ENCODE measurements at places on chromosomes 16 and 17.

DNA sequence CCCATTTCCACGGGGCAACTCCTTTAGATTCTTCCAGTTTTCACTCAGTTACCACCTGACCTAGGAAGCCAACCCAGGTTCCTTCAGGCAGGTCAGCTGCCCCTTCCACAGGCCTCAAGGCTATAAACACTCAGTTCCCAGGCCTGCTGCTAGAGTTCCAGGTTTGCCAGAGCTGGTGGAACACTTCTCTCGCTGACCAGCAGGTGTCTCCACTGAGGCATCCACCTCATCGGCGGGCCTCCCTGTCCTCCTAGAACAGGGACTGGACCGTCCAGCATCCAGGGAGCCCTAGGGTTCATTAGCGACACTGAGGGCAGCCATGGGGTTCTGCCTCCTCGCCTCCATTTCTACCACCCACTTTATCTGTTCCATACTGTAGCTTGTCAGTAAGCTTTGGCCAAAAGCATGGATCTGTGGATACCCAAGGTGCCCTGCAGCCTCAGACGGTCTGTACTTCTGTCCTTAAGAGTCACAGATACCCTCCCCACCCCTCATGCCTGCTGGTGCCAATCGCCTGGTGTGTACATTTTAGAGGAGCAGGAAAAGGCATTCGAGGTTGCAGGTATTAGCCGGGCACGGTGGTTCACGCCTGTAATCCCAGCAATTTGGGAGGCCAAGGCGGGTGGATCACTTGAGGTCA, 29.0 kb downstream of the PIMREG start:
- DNase-seq: peak; percentile 64

DNA sequence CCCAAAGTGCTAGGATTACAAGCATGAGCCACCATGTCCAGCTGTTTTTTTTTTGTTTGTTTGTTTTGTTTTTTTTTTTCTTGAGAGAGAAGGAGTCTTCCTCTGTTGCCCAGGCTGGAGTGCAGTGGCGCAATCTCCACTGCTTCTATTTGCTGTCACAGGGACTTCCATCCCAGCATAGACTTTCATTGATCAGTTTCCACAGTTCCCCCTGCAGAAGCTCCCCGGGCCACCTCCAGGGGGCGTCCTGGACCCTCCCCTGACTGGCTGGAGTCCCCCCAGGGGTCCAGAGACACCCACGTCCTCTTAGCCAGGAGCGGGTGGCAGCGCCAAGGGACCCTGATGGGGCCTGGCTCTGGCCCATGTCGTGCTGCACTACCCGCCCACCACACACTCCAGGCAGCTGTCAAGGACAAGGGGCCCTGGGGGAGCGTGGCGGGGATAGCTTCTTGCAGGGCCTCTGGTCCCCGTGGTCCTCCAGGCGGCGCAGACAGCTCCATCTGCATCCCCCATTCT, 3.1 kb upstream of the NPW start:
- no peak for DNase-seq

DNA sequence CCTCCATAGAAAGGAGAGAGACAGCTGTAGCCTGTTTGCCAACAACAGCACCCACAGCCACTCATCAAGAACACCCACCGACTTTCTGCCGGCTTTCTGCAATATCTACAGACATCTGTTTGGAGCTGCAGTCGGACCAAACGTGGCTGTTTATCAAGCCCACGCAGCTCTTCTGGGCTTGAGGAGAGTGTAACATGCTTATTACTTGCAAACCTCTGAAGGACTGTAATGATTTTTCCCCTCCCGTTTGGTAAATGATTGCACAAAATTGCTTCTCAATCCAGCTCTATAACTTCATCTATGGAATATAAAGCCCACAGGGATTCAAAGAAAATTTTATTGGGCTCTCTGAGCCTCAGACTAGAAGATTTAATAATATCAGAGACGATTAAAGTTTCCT, 100.5 kb downstream of the VAT1L start:
- DNase-seq: no peak

GRCh38 chr16:76197900-76198299, 79.3 kb upstream of the CNTNAP4 start:
- DNase-seq: no peak
